Inflammatory macrophage treated with lipopolysaccharide for 1 hour (primary cell): ENCODE measurements at places on chromosomes 2 and 18.

- DNase-seq = no peak
These were observed 19.5 kb upstream of the TNS1 start for GRCh38 chr2:218022131-218022850.

GRCh38 chr2:127700527-127701192 lies 637 bp upstream of the SFT2D3 start:
- peak; percentile 86 for DNase-seq

DNA sequence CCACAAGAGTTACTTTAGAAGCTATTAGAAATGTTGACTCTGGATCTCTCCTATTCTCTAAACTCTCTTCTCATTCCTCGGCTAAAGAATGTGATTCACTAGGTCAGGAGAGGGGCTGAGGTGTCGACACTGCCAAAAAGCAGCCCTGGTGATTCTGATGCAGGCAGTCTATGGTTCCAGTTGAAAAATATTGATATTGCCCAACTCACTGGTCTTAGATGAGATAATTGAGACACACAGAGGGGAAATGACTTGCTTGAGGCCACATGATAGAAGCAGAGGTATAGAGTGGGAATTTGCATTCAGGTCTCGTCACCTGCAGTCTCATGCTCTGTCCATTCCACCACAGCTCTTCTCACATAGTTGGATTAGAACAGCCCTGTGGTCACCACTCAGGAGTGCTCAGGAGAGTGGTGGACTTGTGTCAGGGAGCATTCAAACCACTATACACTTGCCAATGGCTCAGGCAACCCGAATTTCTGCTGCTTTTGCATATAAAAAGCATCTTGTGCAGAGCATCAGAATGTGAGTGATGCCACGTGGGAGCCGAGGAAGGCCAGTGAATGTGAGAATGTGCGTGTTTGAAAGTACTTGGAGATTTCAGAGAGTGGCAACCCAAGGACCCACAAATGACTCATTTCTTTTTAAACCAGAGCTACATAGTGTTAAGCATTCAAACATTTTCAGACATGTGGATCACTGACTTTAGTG lies 65.1 kb upstream of the CTLA4 start:
- DNase-seq = peak; percentile 99

GRCh38 chr2:150127346-150127990 lies 360.0 kb downstream of the RND3 start:
- no peak for DNase-seq

- peak; percentile 50 for DNase-seq
These were observed 10.0 kb downstream of the RHOB start for GRCh38 chr2:20456636-20457426.

GRCh38 chr2:86016581-86016980 lies 89.1 kb downstream of the POLR1A start:
- DNase-seq = no peak

DNA sequence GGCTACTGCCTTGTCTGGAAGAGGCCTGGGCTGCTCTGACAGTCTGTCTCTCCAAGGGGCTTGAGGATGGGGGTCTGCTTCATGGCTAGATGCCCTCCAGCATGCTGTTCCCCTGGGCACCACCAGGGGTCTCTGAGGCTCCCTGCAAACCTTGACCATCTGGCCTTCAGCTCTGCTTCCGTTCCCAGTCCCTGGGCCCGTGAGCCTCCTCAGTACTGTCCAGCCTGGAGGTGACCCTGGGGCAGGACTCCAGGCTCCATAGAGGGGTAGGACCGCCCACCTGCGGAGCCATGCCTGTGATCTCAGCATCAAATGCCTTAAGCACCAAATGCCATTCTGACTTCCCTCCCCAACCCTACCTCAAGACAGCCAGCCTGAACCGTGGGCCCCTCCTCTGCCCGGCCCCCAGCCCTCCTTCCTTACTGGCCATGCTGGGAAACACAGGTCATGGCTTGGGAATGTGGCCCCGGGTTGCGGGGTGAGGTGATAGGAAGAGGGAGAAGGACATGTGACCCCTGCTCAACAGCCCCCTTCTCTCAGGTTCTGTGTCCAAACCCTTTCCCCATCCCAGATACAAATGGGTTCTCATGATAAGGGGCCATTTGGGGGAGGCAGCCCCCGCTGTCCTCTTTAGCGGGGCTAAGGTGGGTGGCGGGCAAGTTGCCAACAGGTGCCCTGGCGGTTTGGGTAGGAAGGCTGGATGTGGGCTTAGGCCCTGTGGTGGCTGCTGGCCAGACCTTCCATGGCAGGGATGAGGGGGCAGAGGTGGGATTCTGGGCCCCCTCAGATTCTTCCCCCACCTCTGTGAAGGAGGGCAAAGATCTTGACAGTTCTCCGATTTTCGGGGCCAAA lies 25.0 kb downstream of the SPEG start:
- peak; percentile 47 for DNase-seq

GRCh38 chr2:51994123-51994763 lies 962.3 kb upstream of the NRXN1 start:
- DNase-seq = no peak

DNA sequence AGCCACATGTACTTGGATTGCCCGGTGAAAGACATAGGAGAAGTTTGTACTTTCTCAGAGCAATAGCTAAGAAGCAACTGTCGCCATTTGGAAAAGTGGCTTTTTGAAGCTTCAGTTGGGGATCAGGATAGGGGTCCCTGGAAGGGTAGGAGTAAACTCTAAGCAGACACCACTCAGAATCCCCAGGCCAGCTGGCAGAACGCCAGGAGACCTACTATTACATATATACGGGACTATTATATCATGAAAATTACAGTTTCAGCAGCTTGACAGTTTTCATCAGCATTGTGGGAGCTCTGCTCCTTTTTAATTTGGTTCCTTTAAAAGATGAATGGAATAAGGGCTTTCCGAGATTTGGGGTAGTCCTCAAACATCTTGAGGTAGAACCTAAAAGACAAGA lies 54.9 kb downstream of the SRD5A2 start:
- no peak for DNase-seq

DNA sequence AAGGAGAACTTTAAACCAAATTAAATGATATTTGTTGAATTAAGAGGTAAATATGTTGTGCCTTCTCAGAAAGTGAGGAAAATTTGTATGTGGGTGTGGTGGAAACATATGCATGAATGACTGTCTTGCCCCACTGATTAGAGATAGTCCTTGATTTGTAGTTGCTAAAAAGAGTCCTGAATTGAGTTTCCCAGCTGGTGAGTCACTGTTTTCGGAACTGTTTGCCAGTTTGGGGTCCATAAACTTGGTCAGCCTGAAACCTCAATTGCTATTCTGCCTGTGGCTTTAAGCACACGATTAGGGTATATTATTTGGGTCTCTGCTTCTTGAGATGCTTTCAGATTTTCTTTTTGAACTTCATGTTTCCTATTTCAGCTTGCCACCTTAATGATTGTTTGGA lies 53.3 kb downstream of the PIKFYVE start:
- DNase-seq = no peak

- no peak for DNase-seq
These were observed 15.2 kb downstream of the KCNJ3 start for GRCh38 chr2:154713675-154714074.

GRCh38 chr2:211129798-211130197 lies 573.4 kb downstream of the CPS1 start:
- DNase-seq = no peak
